Esophagus squamous epithelium (tissue), 5 donors: ENCODE measurements at places on chromosomes 11 and 22. TPM values are rescaled to one million over a fixed set of nuclear protein-coding genes. Genes with fewer than 3 reads are reported as not detected.

The BCR gene
- 38.7 TPM for total RNA-seq

The KCNJ11 gene
- 1.0 TPM for total RNA-seq

The SLC15A3 gene
- 11.5 TPM for total RNA-seq

The SYTL2 gene
- total RNA-seq: 16.0 TPM

- H3K27ac ChIP-seq: no peak overlapping the region
- H3K4me1 ChIP-seq: peaks cover 22% of the 10 kb centered on the region
- no peaks in the 10 kb centered on the region for H3K27me3 ChIP-seq
- H3K36me3 ChIP-seq: no peaks in the 10 kb centered on the region
- no peak overlapping the region for H3K4me3 ChIP-seq
Measured at GRCh38 chr22:40187389-40187788, 9.7 kb downstream of the TNRC6B start.

GRCh38 chr22:37126383-37126782, 16.9 kb upstream of the TMPRSS6 start:
- peaks cover 35% of the 10 kb centered on the region for H3K4me1 ChIP-seq
- H3K27me3 ChIP-seq: no peaks in the 10 kb centered on the region
- no peak for DNase-seq
- no peak overlapping the region for H3K27ac ChIP-seq
- no peaks in the 10 kb centered on the region for H3K36me3 ChIP-seq

GRCh38 chr11:1271002-1271401, 38.4 kb downstream of the TOLLIP start:
- H3K4me3 ChIP-seq: no peak overlapping the region
- no peak overlapping the region for H3K27ac ChIP-seq
- DNase-seq: no peak
- no peaks in the 10 kb centered on the region for H3K36me3 ChIP-seq

GRCh38 chr22:39364714-39365491, 15.1 kb downstream of the SYNGR1 start:
- H3K36me3 ChIP-seq: peaks cover 9% of the 10 kb centered on the region
- no peaks in the 10 kb centered on the region for H3K27me3 ChIP-seq
- peaks cover 38% of the 10 kb centered on the region for H3K4me1 ChIP-seq
- DNase-seq: no peak
- H3K4me3 ChIP-seq: no peak overlapping the region
